CD4-positive, alpha-beta T cell treated with Interleukin-4 for 1 hour (primary cell): ENCODE measurements at places on chromosomes 1 and 21.

GRCh38 chr1:162006081-162006480 is 17.6 kb downstream of the OLFML2B start:
- no peak for DNase-seq

DNA sequence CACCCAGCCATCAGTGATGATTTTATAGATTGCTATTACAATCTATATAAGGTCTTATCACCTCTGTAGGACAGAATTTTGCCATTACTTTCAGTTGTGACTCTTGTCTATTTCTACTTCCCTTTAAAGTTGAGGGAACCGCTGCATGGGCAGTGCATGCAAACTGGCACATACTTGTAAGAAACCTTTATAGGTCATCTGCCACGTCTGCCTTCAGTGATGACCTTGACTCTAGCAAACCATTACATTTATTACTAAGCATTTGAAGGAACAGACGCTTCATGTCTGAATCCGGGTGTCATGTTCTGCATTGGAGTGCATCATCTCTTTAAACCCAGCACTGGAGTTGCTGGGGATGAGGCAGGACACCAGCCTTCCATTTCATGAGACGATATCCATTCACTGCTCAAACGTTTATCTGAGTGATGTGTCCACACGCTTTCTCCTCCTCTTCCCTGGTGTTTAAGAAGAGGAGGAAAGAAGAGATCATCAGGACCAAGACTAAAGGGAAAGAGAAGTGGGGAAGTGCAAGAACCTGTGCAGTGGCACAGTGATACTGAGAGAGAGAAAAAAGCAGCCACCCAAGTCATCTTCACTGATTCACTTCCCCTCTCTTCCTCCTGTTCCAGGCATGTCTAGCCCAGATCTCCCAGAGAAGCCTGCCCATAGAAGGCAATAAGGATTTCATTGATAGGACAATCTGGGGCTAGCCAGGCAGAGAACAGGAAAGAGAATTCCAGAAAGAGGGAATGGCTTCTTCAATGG is 14.1 kb downstream of the CCSAP start:
- DNase-seq: no peak

DNA sequence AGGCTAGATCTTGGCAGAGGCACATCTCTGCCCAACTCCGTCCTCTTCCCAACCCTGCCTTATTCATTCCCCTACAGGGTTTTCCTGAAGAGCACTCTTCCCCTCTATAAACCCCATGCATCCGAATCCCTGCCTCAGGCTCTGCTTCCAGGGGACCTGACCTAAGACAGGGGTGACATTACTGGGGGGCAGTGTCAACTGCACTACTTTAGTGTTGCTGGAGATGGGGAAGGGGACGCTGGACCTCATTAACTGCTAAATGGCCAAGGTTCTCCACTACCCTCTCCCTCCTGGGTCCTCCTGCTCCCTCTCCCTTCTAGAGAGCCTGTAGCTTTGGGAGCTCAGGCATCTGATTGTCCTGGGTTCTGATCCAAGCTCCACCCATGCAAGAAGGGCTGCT is 126.2 kb downstream of the GRIK3 start:
- no peak for DNase-seq

GRCh38 chr1:226002667-226003501 is 3.7 kb upstream of the SDE2 start:
- no peak for DNase-seq

GRCh38 chr1:56396581-56396980 is 182.8 kb downstream of the PLPP3 start:
- no peak for DNase-seq

DNA sequence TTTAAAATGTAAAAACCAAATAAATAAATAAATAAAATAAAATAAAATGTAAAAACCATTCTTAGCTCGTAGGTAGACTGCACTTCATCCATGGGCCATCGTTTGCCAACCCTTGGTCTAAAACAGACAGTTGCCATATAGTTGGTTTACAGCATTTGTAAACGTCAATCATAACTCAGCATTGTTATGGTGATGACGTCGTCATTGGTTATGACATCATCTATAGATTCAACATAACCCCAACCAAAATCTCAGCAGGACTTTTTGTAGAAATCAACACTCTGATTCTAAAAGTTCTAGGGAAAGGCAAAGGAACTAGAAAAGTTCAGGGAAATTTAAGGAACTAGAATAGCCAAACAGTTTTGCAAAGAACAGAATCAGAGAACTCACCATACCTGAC is 15.8 kb upstream of the SUMO3 start:
- no peak for DNase-seq
